ENCODE measurements at places on chromosomes 6 and 20. TPM values are rescaled to one million over a fixed set of nuclear protein-coding genes. Genes with fewer than 3 reads are reported as not detected.

- peak; percentile 79 for DNase-seq
These were observed 32.1 kb downstream of the DAAM2 start for GRCh38 chr6:39824030-39824926.

- DNase-seq: no peak
These were observed 30.0 kb upstream of the QKI start for GRCh38 chr6:163384510-163384909.

The RPP40 gene
- total RNA-seq: 8.6 TPM

The DPPA5 gene
- total RNA-seq: not detected

- DNase-seq: peak; percentile 45
These were observed 10.8 kb downstream of the JARID2 start for GRCh38 chr6:15256538-15257271.

GRCh38 chr6:36252005-36252404 lies 17.9 kb upstream of the PNPLA1 start:
- no peak for DNase-seq

DNA sequence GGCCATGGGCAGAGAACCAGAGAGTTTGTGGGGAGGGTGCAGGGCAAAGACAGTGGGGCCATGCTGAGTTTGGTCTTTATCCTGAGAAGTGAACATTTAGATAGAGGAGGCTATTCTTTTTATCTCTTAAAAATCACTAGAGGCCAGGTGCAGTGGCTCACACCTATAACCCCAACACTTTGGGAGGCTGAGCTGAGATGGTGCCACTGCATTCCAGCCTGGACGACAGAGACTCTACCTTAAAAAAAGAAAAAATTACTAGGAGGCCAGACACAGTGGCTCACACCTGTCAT lies 8.7 kb downstream of the PXMP4 start:
- no peak for DNase-seq

DNA sequence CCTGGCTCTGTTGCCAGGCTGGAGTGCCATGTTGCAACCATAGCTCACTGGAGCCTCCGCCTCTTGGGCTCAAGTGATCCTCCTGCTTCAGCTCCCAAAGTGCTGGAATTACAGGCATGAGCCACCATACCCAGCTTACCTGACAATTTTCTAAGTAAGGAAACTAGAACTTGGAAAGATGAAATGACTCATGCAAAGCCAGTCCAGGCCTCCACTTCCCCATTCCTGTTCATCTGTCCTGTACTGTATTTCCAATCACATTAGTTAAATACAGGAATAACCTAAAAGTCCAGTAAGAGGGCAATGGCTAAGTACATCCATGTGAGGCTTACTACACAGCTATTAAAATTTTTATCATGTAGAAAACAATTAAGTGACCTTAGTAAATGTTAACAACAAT lies 8.3 kb upstream of the ADGB start:
- DNase-seq: no peak

The GJA10 gene
- total RNA-seq: not detected

GRCh38 chr6:4485735-4486134 lies 290.5 kb upstream of the CDYL start:
- DNase-seq: no peak

All from endodermal cell (in vitro differentiated cells).